ENCODE measurements at places on chromosomes 4 and X.

DNA sequence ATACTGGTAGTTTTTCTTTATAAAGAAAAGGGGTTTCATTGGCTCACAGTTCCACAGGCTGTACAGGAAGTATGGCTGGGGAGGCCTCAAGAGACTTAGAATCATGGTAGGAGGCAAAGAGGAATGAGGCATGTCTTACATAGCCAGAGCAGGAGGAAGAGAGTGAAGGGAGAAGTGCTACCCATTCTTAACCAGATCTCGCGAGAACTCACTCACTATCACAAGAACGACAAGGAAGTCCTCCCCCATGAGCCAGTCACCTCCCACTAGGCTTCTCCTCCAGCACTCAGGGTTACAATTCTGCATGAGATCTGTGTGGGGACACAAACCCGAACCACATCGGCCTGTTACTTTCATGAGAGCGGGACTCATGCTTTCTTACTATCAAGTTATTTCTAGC lies 240.5 kb downstream of the TENM3 start:
- no peak for DNase-seq

- DNase-seq = no peak
These were observed 804.8 kb downstream of the ADGRL3 start for GRCh38 chr4:62004881-62005280.

GRCh38 chrX:12903646-12904045 lies 2.8 kb upstream of the TLR8 start:
- peak; percentile 24 for DNase-seq

DNA sequence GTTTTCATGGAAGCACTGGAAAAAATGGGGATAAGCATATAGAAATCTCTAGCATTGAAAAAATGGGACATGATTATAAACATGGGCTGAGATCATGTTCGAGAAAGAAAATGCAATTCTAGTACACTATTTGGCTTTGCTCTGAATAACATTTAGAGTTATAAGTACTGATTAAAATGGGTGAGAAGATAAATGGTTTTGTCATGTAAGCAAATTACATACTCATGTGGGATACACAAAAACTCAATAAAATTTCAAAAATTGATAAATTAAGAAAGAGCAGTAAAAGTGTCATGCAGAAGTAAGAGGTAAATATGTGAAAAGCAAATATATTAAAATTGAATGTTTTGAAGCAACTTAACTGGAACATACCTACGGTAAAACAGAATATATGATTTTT lies 99.6 kb downstream of the GRIA2 start:
- DNase-seq = no peak

GRCh38 chr4:137361756-137362470 lies 170.4 kb downstream of the PCDH18 start:
- DNase-seq = peak; percentile 7

DNA sequence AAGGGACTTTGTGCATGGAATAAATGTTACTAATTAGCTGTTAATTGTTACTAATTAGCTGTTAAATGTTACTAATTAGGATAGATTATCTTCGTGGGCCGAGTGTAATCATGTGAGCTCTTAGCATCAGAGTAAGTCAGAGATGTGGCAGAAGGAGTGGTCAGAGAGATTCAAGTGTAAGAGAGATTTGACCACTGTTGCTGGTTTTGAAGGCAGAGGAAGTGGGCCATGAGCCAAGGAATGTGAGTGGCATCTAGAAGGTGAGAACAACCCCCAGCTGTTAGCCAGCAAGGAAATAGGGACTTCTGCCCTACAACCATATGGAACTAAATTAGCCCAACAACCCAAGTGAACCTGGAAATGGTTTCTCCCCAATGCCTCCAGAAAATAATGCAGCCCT lies 28.2 kb downstream of the ODAPH start:
- no peak for DNase-seq

GRCh38 chr4:44157611-44158277 lies 290.9 kb downstream of the KCTD8 start:
- DNase-seq = no peak

DNA sequence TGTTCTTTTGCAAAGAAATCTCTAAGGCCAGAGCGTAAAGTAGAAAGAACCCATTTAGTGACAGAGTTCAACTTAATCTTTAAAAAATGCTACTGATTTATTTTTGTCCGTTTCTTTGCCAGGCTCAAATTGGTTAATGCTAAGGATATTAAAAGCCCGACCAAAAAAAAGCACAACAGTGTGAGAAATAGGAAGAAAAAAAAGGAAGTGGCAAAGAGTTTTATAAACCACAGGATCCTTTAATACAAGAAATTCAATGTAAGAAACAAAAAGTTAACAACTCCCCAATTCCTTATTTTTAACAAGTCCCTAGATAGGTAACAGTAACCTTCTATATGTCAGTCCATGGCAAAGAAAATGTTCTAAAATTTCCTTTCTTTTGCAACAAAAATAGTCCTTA lies 480.4 kb downstream of the ACTRT1 start:
- no peak for DNase-seq

- DNase-seq = no peak
These were observed 13.9 kb downstream of the ANAPC10 start for GRCh38 chr4:145083891-145084605.

DNA sequence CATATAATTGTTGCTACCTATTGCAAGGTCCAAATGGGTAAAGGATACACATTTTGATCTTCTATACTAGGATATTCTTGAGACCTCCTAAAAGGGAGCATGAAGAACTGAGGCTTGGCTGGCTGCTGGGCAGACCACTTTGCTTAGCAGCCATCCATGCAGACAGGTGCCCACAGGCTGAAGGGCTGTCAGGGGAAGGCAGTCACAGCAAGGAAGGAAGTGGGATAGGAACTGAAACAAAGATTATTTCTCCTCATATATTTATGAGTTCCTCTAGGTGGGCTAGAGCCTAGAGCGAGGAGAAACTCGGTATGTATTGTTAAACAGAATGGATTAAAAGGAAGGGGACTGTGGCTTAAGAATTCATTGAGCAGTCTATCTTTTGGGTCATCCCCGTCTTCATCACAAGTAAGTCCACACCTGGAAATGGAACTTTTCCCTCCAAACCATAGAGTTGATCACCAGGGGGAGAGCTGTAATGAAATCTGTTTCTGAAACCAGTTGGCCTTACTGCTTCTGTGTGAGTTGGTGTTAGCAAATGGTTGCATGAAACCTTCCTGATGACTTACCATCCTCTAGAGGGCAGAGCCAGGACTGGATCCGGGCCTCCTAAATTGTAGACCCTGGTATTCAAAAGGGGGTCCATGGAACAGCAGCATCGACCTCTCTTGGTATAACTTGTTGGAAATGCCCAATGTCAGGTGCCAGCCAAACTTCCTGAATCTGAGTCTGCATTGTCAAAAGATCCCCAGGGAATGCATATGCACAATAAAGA lies 42.3 kb downstream of the AFF2 start:
- DNase-seq = no peak

- no peak for DNase-seq
These were observed 71.9 kb downstream of the CLDN22 start for GRCh38 chr4:183248201-183248600.

- DNase-seq = peak; percentile 28
These were observed 42.0 kb upstream of the RBMXL3 start for GRCh38 chrX:115147220-115147619.

DNA sequence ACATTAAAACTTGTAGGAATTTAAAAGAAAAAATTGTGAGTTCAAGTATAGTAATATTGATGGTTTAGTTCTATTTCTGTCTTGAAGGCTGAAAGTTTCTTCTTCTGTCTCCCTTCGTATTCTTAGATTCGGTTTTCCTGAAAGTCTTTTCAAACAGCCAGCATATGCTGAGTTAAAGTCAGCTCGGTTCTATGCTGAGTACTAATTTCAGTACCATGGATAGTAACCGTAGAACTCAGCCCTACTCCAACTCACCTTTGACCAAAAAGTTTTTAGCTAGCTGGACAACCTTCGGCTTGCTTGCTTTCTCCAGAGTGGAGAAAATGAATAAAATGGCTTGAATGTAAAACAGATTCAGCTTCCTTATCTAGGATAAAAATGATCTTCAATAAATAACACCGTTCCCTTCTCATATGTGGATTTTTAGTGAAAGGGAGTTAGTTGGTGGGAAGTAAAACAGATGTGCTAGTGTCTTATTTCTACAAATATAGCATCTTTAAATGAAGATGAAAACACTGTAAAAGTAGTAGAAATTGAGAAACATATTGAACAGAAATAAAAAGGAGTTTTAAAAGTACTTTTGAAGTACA lies 5.2 kb downstream of the POU4F2 start:
- DNase-seq = peak; percentile 22

DNA sequence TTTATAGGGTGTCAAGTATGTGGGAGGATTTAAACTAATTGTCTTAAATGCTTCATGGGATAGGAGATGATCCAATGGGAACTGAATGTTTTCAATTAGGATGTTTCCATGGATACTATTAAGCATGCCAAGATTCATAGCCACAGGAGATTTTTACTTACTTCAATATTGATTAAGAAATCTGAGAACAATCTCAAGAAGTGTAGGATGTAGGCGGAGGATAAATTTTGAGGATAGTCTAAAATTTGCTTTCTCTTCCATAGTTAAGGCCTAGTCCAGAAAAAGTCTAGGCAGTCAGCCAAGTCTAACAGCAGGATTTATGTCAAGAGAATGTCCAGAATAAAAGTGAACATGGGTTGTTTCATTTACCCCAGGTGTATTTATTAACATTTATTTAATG lies 32.8 kb downstream of the REPS2 start:
- DNase-seq = no peak

GRCh38 chrX:29471829-29472228 lies 743.5 kb upstream of the MAGEB2 start:
- no peak for DNase-seq

- DNase-seq = no peak
These were observed 580.8 kb upstream of the FTHL17 start for GRCh38 chrX:31652650-31653049.

GRCh38 chr4:152500800-152501434 lies 35.0 kb downstream of the FBXW7 start:
- peak; percentile 71 for DNase-seq

- DNase-seq = peak; percentile 94
These were observed 20.1 kb upstream of the ARAF start for GRCh38 chrX:47540754-47541538.

GRCh38 chr4:132123870-132124623 lies 1025.0 kb upstream of the PCDH10 start:
- no peak for DNase-seq

Data from AG08395 (cell line).